ENCODE measurements at places on chromosomes 13 and 19. TPM values are rescaled to one million over a fixed set of nuclear protein-coding genes. Genes with fewer than 3 reads are reported as not detected.

DNA sequence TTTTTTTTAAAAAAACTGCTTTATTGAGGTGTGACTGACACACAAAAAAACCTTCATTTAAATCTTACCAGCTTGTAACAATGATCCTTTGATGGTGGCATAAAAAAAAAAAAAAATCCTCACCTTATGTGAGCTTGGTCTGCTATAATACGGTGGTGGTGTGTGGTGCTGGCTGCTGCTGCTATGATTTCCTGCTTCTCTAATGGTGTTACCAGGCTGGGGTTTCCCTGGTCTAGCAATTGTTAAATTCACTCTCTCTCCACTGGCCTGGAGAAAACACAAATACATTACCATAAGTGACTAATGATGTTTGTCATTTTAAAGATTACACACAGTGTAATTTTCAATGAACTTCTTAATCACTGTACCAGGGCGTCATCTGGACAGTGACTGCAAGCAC is 60.6 kb downstream of the LNX2 start:
- H3K4me3 ChIP-seq: no peak overlapping the region
- H3K4me1 ChIP-seq: peaks cover 7% of the 10 kb centered on the region
- no peak overlapping the region for H3K27ac ChIP-seq
- DNase-seq: no peak
- peaks cover 3% of the 10 kb centered on the region for H3K27me3 ChIP-seq

- no peak overlapping the region for H3K27ac ChIP-seq
- H3K36me3 ChIP-seq: no peaks in the 10 kb centered on the region
- H3K4me3 ChIP-seq: no peak overlapping the region
- no peaks in the 10 kb centered on the region for H3K4me1 ChIP-seq
Observed at GRCh38 chr13:114204894-114205293, 25.8 kb downstream of the CFAP97D2 start.

- no peak for DNase-seq
- no peak overlapping the region for H3K4me3 ChIP-seq
- no peaks in the 10 kb centered on the region for H3K4me1 ChIP-seq
- peaks cover 7% of the 10 kb centered on the region for H3K36me3 ChIP-seq
- H3K27ac ChIP-seq: no peak overlapping the region
Observed at GRCh38 chr19:5808120-5808816, 3.4 kb downstream of the NRTN start.

GRCh38 chr19:34487651-34488051 is 6.1 kb downstream of the WTIP start:
- peaks cover 14% of the 10 kb centered on the region for H3K27me3 ChIP-seq
- H3K27ac ChIP-seq: no peak overlapping the region
- H3K4me3 ChIP-seq: no peak overlapping the region
- H3K36me3 ChIP-seq: peaks cover 18% of the 10 kb centered on the region

GRCh38 chr13:98385606-98386005 is 191.3 kb downstream of the STK24 start:
- H3K36me3 ChIP-seq: peaks cover 22% of the 10 kb centered on the region
- no peak overlapping the region for H3K27ac ChIP-seq
- H3K4me3 ChIP-seq: no peak overlapping the region
- no peak for DNase-seq
- peaks cover 3% of the 10 kb centered on the region for H3K27me3 ChIP-seq

DNA sequence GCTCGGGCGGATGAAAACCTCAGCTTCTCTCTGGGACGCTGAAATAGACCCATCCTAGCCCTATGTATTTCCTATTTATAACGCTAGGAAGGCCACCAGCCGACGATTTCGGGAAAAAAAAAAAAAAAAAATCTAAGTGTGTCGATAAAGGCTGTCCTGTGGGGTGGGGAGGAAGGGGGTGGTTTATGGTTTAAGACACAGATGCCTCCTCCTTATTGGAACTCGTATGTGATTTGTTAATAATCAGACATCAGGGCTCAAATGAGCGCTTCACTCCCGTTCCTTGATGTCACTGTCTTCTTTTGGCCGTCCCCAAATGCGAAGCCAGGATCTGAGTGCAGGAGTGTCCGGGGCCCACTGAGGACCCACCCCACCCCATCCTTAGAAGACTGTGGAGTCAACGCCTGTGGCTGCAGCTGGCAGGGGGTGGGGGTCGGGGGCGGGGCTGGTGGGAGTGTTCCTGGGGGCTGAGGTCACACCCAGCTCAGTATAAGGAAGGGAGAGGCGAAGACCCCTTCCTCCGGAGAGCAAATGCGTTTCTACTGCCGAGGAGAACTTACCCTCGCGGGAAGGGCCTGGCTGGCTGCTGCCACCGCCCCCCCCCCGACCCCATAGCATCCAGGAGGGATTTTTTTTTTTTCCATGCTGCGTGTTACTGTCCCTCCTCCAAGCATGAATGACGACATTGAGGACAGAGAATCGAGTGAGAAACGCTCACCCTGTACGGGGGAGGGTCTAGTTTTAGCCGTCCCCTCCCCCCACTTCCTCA is 971 bp downstream of the ATCAY start:
- H3K27me3 ChIP-seq: peaks cover 15% of the 10 kb centered on the region
- no peak overlapping the region for H3K4me3 ChIP-seq
- no peaks in the 10 kb centered on the region for H3K36me3 ChIP-seq
- peaks cover 13% of the 10 kb centered on the region for H3K4me1 ChIP-seq

DNA sequence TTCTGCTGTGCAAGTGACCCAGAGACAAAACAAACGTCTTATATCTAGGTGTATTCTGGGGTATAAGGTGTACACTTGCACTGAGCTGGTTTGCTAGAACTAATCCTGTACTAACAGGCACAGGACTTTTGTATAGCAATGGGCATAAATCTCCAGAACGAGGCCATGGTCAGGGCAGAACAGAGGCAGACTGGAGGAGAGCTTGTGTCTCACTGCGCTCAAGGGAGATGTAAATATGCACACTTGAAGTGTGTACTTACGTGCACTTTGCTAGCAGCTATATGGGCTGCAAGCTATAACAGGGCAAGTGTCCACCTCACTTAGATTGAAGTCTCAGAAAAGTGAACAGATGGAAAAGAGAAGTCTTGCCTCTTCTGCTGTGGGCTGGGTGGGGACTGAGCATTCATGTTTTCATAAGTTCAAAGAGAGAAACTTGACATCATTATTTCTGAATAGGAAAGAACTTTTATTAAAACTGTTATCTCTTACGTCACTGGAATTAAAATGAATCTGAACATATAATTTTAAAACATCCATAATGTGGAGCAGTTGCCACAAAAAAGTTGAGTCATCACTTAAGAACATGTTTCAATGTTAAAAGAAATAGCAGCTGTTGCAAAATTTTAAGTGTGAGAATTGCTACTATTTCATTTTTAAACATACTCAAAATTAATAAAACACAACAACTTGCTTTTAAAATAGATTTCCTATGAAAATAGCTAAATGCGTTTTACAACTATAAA is 888.3 kb downstream of the PCDH9 start:
- no peaks in the 10 kb centered on the region for H3K27me3 ChIP-seq
- DNase-seq: no peak
- H3K27ac ChIP-seq: no peak overlapping the region
- H3K36me3 ChIP-seq: no peaks in the 10 kb centered on the region
- no peak overlapping the region for H3K4me3 ChIP-seq

- no peak overlapping the region for H3K4me3 ChIP-seq
- no peaks in the 10 kb centered on the region for H3K36me3 ChIP-seq
- no peaks in the 10 kb centered on the region for H3K4me1 ChIP-seq
- no peak overlapping the region for H3K27ac ChIP-seq
- DNase-seq: no peak
- peaks cover 2% of the 10 kb centered on the region for H3K27me3 ChIP-seq
Observed at GRCh38 chr19:8163759-8164158, 14.4 kb upstream of the FBN3 start.

DNA sequence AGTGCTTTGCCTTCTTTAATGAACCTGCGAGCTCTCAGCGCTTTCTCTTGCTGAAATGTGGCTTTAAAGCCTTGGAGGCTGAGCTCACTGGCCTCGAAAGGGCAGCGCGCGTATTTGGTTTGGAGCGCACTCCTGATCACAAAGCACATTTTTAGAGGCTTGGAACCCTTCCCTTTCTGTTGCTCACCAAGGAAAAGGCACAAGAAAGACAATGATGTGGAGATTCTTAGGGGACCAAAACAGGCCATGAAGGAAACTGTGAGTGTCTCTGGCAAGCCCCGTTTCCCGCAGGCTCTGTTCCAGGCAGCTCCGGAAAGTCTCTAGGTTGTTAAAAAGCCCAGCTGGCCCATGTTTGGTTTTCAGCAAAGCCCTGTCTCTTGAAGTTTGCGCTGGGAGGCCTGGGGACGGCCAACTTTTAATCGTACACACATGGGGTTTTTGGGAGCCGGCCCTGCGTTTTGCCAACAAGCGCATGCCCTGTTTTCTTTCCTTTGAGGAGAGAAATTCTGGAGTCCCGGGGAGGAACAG is 9.4 kb upstream of the SPC24 start:
- H3K4me3 ChIP-seq: no peak overlapping the region
- H3K36me3 ChIP-seq: peaks cover 36% of the 10 kb centered on the region
- H3K4me1 ChIP-seq: peaks cover 3% of the 10 kb centered on the region

DNA sequence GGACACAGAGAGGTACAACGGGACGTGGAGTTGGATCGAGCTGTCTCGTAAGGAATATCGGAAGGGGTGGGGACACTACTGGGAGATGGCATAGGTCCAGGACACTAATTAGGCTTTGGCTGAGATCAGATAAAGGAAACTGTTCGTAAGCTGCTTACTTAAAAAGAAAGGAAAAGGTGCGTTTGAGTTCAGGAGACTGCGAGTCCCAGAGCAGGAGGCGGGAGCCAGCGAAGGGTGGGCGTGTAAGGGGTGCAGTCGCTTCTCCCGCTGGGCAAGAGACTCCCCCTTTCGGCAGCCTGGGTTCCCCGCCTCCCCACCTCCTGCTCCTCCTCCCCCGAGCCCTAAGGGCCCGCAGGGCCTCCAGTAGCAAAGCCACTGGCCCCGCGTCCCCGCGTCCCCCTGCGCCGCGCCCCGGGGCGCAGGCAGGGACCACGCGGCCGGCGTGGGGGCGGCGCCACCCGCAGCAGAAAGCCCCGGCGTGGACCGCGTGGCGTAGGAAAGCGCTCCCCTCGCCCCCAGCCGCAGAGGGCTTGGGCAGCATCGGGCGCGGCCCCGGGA is 547 bp downstream of the ABCC4 start:
- peaks cover 8% of the 10 kb centered on the region for H3K36me3 ChIP-seq
- DNase-seq: peak; percentile 20
- H3K27me3 ChIP-seq: peaks cover 17% of the 10 kb centered on the region
- H3K27ac ChIP-seq: peak overlapping the region; percentile 50

GRCh38 chr13:25300861-25301346 is 521 bp upstream of the NUP58 start:
- peaks cover 5% of the 10 kb centered on the region for H3K36me3 ChIP-seq
- H3K27ac ChIP-seq: peak overlapping the region; percentile 27
- H3K27me3 ChIP-seq: no peaks in the 10 kb centered on the region
- peak; percentile 6 for DNase-seq

DNA sequence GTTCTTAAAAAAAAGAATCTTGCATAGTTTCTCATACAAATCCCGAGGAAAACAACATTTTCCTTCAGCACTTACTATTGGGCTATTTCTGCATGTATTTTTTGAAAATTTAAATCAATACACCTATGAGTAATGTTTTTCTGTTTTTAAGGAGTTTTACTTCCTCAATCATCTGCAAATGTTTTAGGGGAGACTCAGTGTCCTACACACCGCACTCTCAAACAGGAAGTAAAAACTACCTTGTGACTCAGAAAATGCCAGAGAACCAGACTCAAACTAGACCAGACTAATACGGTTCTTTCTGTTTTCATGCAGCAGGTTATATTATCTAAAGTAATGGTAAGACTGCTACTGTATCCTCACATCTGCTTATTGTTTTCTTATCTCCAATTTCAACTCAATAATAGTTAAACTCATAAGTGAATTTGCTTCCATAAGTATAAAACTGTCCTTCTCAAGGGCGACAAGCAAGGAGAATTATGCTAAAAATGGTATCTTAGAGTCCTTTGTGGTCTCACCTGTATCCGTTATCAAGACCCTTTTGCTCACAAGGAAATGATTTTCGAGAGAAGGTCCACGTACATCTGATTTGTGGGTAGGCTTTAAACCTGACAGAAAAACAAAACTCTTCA is 52.5 kb downstream of the FLT3 start:
- no peaks in the 10 kb centered on the region for H3K36me3 ChIP-seq
- DNase-seq: no peak
- H3K27me3 ChIP-seq: no peaks in the 10 kb centered on the region
- no peak overlapping the region for H3K4me3 ChIP-seq

DNA sequence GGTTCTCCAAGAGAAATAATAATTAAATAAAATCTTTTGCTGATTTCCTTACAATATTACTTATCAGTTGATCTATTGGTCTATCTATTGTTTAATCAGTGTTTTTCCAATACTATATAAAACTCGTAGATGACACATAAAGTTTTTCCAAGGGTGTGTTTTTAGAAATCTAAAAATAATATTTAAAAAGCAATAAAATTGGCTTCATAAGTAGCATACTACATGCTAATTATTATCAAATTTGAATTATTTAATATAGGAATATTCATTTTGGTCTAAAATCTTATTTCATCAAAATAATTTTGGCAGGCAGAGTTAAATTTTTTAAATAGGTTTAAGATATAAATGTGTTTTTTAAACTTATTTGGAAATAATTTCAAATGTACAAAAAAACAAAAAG is 49.4 kb upstream of the MIR17HG start:
- H3K36me3 ChIP-seq: no peaks in the 10 kb centered on the region

DNA sequence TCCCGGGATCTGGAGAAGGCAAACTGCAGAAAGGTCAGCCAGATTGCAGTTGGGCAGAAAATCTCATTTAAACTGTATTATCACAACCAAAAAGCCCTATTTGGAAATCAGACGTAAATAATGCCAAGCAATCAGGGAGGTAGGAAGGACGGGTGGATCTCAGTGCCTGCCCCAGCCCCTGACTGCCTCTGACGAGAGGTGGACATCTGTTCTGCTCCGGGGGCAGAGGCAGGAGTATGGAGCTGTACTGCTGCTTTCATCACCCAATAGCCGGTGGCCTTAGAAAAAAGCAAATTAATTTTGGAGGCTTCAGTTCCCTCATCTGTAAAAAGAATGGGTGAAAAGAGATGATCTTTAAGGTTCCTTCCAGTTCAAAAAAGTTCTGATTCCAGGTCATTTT is 43.6 kb upstream of the WASF3 start:
- H3K36me3 ChIP-seq: peaks cover 5% of the 10 kb centered on the region
- no peak for DNase-seq
- H3K4me1 ChIP-seq: peaks cover 6% of the 10 kb centered on the region
- no peak overlapping the region for H3K4me3 ChIP-seq
- peaks cover 4% of the 10 kb centered on the region for H3K27me3 ChIP-seq

GRCh38 chr13:22470075-22470474 is 710.7 kb upstream of the SGCG start:
- H3K4me3 ChIP-seq: no peak overlapping the region
- DNase-seq: no peak
- no peaks in the 10 kb centered on the region for H3K4me1 ChIP-seq
- H3K36me3 ChIP-seq: no peaks in the 10 kb centered on the region
- peaks cover 2% of the 10 kb centered on the region for H3K27me3 ChIP-seq

The AMER2 gene
- 1.5 TPM for total RNA-seq

The GPATCH1 gene
- 8.7 TPM for total RNA-seq

The COMP gene
- not detected for total RNA-seq

The LILRA1 gene
- total RNA-seq: not detected

The BEST2 gene
- total RNA-seq: not detected

The ZNF667 gene
- 3.4 TPM for total RNA-seq

The GNA15 gene
- not detected for total RNA-seq

The TRAPPC2B gene
- total RNA-seq: 13.0 TPM

The C13orf42 gene
- 0.21 TPM for total RNA-seq

The TSHZ3 gene
- total RNA-seq: 12.3 TPM

Data from endothelial cell (in vitro differentiated cells).